ENCODE measurements at places on chromosomes 1 and 21.

- peak; percentile 34 for DNase-seq
Observed at GRCh38 chr1:115492880-115493279, 148.9 kb upstream of the VANGL1 start.

- DNase-seq = no peak
Observed at GRCh38 chr1:230857077-230857476, 11.2 kb downstream of the C1orf198 start.

GRCh38 chr1:63753591-63753990, 20.2 kb upstream of the ROR1 start:
- DNase-seq = no peak

DNA sequence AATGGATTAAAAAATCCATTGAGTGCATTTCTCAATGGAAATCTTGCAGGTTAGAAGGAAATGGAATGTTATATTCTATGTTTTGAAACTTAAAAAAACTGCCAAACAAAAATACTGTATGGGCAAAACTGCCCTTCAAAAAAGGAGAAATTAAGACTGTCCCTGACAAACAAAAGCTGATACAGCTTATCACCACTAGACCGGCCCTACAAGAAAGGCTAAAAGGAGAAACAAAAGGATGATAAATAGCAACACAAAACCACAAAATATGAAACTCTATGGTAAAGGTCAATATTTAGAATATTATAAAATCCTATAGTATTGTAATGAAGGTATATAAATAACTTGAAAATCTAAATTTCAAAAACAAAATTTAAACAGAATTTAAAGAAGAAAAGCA, 60.0 kb downstream of the SLC25A24 start:
- no peak for DNase-seq

DNA sequence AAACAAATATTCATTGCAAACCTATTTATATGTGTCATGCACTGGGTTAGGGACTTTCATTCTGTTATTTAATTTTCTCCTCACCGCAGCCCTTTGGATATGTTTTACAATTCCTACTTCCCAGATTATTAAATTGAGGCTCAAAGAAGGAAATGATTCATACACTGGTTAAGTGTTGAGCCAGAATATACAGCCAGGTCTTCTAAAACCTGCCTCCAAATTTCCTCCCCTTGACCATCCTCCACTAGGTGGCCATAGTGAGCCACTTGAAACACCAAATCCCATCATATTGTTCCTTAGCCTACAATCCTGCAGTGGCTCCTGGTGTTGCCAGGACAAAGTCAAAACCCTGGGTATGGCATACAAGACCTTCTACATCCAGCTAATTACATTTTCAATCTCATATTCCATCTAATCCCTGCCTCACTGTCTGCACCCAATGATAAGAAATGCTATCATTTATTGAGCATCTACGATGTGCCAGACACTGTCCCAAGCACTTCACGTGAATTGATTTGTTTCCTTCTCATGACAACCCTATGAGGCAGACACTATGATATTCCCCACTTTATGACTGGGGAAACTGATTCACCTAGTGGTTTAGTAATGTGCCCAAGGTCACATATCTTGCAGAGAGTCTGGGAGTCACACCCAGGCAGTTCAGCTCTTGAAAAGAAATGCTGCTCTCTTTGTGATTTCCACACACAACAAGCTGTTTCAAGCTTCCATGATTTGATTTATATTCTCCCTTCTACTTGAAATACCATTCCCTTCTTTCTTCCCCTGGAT, 23.6 kb upstream of the KIRREL1 start:
- peak; percentile 84 for DNase-seq

- DNase-seq = peak; percentile 21
Observed at GRCh38 chr1:100039591-100039990, 69.8 kb downstream of the SLC35A3 start.

DNA sequence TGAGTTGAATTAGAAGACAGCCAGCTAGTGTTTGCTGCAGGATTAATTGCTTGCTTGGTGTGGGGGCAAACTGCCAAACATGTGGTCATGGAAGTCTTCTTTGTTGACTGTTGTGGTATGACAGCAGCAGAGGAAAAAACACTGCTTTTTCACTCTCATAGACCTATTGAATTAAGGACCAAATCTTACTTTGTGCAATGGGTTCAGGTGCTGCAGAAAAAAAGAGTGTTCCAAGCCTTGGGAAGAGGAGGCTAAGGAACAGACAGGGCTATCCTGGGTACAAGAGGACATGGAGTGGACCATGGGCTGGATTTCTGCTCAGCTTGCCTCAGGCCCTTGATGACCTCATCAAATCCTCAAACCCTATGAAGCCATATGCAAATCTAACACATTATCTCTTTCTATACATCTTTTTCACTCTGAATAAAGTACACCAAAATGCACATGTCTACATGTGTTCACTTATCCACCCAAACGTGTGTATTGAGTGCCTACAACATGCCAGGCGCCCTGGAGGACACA, 61.5 kb downstream of the SIPA1L2 start:
- DNase-seq = peak; percentile 21

DNA sequence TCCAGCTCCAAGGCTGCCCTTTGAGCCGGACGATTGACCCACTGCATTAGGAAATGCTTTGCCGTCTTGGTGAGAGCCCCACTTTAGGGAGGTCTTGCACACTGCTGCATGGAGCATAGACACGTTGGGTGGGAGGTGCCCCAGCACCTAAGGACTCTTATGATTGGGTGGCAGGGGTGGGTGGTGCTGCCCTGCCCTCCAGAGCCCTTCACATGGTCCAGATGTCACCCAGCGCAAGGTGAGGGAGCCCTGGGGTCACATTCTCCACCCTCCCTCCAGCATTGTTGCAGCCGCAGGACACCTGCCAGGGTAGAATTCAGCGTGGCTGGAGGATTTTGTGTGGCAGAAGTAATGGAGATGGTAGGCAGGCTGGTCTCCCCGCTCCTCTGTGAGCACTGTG, 137.4 kb upstream of the COL6A1 start:
- DNase-seq = no peak

GRCh38 chr21:15152591-15152990, 87.8 kb upstream of the NRIP1 start:
- no peak for DNase-seq

DNA sequence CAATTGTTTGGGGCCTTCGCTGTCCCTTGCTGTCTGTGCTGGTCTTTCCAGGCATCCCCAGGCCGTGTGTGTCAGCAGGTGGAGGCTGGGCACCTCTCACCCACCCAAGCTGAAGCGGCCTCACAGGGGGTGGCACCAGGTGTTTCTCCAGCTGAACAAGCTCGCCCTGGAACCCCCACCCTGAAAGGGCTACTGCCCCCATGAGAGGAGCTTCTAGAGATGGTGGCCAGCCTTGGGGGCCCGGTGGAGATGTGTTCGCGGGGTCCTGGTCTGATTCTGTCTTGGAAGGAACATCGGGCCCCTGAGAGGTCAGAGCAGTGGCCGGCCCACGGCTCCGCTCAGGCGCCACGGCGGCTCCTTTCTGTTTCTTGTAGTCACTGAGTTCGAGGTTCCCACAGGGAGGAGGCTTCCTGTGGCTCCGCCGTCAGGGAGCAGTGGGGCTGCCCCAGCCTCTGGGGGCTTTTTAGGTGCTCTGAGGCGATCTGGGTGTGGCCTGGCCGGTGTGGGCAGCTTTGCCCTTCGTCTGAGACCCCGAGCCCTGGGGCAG, 46.9 kb downstream of the SKI start:
- DNase-seq = no peak

DNA sequence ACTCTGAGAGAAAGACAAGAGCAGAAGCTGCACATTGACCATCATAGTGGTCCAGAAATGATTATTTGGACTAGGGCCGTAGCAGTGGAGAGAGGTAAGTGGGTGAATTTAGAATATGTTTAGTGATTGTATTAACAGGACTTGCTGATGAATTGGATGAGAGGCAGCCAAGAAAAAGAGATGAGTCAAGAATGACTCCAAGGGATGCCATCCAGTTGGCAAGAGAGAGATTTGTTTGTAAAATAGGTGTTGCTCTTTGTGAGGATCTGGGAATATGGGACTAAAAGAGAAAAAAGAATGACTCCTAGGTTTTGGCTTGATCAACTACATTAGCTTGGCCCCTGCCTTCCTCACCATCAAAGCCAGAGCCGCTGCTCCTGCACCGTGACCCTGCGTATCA, 54.2 kb upstream of the ARTN start:
- peak; percentile 32 for DNase-seq

DNA sequence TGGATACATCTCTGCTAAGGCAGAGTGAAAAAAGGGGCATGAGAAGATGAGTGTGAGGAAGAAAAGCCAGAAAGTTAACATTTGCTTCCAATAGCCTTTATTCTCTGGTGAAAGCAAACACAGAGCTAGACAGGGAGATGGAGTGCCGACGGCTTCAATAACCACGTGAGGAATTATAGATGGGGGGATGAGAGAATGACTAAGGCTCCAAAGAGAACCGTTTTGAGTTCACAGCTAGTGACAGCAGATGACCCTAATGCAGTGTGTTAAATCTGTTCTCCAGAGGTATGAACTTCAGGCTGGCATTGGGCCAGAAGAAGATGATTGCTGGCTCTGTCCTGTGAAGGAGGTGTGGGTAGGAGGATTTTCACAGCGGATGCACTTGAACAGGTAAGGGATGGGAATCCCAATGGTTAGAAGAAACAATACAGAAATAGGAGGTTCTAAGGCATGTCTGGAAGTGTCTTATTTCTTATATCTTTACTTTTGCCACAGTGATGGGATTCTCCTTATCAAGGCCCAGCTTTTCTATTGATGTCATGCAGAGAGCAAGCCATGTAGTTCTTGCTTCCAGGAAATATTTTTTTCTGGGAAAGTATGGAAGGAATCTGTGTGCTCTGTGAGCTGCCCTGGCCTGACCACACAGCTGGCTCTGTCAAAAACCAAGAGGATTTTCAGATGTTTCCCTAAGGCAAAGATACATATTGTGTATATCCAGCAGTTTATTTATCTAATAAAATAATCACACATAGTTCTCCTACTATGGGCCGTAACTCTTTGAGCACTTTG, 573.8 kb downstream of the LTN1 start:
- DNase-seq = peak; percentile 59

DNA sequence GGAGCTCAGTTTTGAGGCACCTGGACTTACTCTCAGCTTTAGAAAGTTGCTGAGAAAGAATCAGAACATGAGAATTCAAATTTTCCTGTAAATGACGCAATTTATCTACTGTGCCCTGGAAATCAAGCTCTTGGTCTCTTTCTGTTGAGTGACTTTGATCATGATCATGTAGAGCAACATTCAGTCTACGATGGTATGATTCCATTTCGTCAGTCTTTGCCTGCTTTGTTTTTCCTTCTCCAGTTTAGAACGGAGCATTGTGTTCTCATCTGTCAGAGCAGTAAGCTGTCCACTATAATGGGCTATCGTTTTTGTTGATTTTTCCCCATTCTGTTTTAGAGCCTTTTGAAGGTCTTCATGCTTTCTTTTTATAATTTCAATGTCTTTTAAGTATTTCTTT, 20.7 kb downstream of the SFT2D2 start:
- DNase-seq = no peak

DNA sequence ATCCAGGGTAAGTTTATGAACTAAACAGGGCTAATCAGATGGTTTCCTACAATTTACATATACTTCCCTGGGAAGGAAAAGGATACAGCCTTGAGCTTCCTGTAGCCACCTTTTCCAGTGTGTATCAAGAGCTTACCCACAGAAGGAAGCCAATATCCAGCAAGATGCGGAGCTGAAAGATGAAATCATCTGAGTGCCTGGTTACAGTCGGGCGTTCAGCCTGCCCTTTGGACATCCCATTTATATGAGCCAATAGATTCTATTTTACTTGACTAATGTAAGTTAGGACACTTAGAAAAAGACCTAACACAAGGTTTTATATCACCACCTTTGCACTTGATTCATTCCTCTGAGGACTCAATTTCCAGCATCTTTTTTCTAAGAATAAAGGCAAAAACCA, 108.2 kb downstream of the UCHL5 start:
- no peak for DNase-seq

DNA sequence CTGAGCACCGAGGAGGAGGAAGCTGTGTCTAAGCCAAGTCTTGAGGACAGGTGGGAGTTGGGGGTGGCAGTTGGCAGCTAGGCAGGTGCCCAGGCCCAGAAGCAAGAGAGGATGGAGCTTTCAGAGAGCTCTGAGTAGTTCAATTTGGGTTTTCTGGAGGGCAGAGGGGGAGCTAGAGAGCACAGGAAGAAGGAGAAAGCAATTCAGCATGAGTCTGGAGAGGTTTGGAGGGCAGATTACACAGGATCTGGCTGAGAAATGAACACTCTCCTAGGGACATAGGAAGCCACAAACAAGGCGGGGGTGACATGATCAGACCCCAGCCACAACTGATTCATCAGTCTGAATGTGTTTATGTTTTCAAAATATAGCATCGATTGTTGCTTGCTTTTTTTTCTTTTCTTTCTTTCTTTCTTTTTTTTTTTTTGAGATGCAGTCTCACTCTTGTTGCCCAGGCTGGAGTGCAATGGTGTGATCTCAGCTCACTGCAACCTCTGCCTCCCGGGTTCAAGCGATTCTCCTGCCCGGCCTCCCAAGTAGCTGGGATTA, 23.8 kb downstream of the PTPRF start:
- peak; percentile 71 for DNase-seq

DNA sequence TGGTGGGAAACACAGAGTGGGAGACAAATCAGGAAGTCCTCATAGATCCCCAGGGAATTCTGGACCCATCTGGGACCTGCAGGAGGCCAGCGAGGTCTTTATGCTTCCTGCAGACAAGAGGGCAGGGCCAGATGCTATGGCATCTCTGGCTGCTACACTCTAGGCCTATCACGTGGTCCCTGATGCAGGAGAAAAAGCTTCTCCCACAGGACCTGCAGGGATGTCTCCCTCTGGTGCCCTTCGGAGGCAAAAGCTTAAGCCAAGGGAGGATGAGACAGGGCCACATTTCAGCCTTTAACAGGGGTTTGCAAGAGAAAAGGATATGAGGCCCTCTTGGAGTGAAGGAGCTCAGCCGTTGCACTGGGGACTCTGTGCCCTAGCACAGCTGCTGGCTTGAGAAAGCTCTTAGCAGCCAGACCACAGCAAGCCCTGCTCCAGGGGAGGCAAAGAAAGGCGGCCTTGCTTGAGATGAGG, 243.0 kb downstream of the C1orf94 start:
- DNase-seq = no peak

- DNase-seq = no peak
Observed at GRCh38 chr1:13224480-13225060, 1.4 kb downstream of the PRAMEF18 start.

GRCh38 chr1:115199416-115200132, 110.3 kb upstream of the TSPAN2 start:
- DNase-seq = no peak

GRCh38 chr1:99820546-99820945, 29.6 kb upstream of the AGL start:
- no peak for DNase-seq

DNA sequence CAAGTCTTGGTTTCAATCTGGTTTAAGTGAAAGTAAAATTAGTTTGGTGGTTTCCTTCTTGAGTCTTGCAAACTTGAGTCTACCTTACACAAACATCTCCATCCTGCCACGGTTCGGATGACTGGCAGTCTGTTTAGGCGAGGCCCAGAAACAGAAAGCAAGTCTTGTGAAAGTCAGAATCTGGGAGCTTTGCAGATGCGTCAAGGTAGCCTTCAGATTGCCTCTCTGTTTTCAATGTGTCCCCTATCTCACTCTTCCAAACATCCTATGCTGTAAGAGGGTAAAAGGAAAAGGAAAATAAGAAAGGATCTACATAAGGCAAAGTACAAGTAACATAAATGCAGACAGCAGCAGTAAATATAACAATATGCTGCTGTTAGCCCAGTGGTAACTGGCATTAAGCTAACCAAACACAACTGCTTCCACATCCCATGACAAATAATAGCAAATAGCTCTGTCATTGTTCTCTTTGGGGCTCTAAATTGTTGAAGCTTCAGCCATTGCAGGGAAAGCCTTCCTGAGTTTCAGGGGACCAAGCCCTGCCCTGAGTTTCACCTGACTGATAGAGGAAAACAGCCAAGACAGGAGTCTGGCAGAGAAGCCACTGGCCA, 26.2 kb upstream of the C1orf105 start:
- DNase-seq = peak; percentile 51

Measured in adipocyte (in vitro differentiated cells).